ENCODE measurements at places on chromosomes 16 and 17. TPM values are rescaled to one million over a fixed set of nuclear protein-coding genes. Genes with fewer than 3 reads are reported as not detected.

Gene ARL5C
- not detected for total RNA-seq

Gene CACNA1G
- total RNA-seq = 0.13 TPM

Gene BAIAP3
- 3.8 TPM for total RNA-seq

Gene KRT16
- not detected for total RNA-seq

Gene HSD17B2
- total RNA-seq = not detected

Gene VTN
- total RNA-seq = 48.2 TPM

Gene IRX5
- 15.4 TPM for total RNA-seq

Gene RHOT1
- total RNA-seq = 39.4 TPM

Gene RFWD3
- total RNA-seq = 5.8 TPM

Gene TBC1D3E
- not detected for total RNA-seq

Gene TAF15
- 140 TPM for total RNA-seq

Gene CTRB1
- not detected for total RNA-seq

Gene CHST4
- not detected for total RNA-seq

Gene HSPB9
- total RNA-seq = not detected

Gene KIF19
- 0.08 TPM for total RNA-seq

Gene STH
- total RNA-seq = not detected

Gene LAT
- 2.0 TPM for total RNA-seq

Gene FTSJ3
- total RNA-seq = 29.9 TPM

Gene HS3ST2
- 0.22 TPM for total RNA-seq

Gene SLC16A6
- total RNA-seq = 0.19 TPM
